ENCODE measurements at places on chromosomes 11 and 22. TPM values are rescaled to one million over a fixed set of nuclear protein-coding genes. Genes with fewer than 3 reads are reported as not detected.

The LDLRAD3 gene
- not detected for total RNA-seq

The ARHGAP20 gene
- 0.08 TPM for total RNA-seq

The SIK2 gene
- 11.1 TPM for total RNA-seq

The TRPM5 gene
- total RNA-seq = 0.69 TPM

- DNase-seq = no peak
Observed at GRCh38 chr11:72821221-72821919, 7.2 kb downstream of the ATG16L2 start.

- peak; percentile 41 for DNase-seq
Observed at GRCh38 chr11:67287355-67288197, 1.5 kb upstream of the ANKRD13D start.

- DNase-seq = no peak
Observed at GRCh38 chr11:69321877-69322361, 28.0 kb downstream of the MYEOV start.
